ENCODE measurements at places on chromosomes 2 and 18. TPM values are rescaled to one million over a fixed set of nuclear protein-coding genes. Genes with fewer than 3 reads are reported as not detected.

TUBA4B gene
- not detected for total RNA-seq

DNA sequence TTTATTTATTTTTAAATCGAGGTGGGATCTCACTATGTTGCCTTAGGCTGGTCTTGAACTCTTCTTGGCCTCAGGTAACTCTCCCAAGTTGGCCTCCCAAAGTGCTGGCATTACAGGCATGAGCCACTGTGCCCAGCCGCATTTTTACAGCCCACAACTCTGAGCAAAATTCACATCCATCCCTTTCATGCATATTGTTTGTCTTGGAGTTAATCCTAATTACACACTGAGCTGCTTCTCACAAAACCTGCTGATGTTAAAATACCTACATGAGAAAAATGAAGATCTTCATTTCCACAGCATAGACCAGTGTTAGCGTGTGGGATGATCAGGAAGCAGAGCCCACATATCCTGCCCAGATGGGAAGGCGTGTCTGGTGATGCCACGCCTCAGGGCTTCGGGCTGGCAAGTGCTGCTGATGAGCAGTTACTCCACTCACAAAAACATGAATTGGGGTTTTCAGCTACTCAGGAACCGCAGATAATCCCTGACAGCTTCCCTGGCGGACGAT lies 14.6 kb downstream of the ITGB1BP1 start:
- DNase-seq, result no peak

- DNase-seq, result no peak
Measured at GRCh38 chr2:42252464-42252863, 83.3 kb downstream of the EML4 start.

GRCh38 chr2:130332271-130333073 lies 10.2 kb upstream of the IMP4 start:
- peak; percentile 83 for DNase-seq

DNA sequence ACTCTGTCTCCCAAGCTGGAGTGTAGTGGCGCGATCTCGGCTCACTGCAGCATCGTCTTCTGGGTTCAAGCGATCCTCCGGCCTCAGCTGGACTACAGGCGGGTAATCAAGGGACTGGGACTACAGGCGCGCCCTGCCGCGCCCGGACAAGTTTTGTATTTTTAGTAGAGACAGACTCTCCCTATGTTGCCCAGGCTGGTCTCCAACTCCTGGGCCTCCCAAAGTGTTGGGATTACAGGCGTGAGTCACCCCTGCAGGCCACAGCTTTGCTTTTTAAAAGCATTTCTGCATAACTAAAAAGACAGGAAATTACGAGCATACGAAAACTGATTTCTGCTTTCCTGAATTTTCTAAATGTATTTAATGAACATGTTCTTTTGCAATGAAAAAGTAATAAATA lies 916 bp upstream of the OSBPL1A start:
- DNase-seq, result no peak

GRCh38 chr2:154125891-154126290 lies 254.2 kb downstream of the GALNT13 start:
- no peak for DNase-seq

GRCh38 chr2:133526530-133527300 lies 41.5 kb downstream of the NCKAP5 start:
- DNase-seq, result no peak

DNA sequence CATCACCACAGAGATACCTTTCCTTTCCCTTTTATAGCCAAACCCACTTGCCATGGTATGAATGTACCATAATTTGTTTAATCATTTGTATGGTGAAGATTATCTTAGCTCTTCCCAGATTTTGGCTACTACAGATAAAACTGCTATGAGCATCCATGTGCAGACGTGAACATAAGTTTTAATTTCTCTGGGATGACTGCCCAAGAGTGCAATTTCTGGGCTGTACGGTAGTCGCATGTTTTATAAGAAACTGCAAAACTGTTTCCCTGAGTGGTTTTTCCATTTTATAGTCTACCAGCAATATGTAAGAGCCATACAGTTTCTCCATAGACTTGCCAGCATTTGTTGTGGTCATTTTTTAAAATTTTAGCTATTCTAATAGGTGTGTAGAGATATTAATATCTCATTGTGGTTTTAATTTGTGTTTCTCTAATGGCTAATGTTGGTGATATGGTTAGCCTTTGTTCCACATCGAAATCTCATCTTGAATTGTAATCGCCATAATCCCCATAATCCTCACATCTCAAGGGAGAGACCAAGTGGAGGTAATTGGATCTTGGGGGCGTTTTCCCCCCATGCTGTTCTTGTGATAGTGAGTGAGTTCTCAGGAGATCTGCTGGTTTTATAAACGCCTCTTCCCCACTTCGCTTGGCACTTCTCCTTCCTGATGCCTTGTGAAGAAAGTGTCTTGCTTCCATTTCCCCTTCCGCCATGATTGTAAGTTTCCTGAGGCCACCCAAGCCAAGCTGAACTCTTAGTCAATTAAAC lies 628.5 kb upstream of the KLHL29 start:
- no peak for DNase-seq

GRCh38 chr2:169089182-169089581 lies 19.8 kb downstream of the DHRS9 start:
- no peak for DNase-seq

Data from left cardiac atrium (tissue), 4 donors.